ENCODE measurements at places on chromosomes 1 and 21. TPM values are rescaled to one million over a fixed set of nuclear protein-coding genes. Genes with fewer than 3 reads are reported as not detected.

The RGS7 gene
- total RNA-seq = 0.51 TPM

The OR2L3 gene
- total RNA-seq = not detected

The GPR52 gene
- total RNA-seq = 4.7 TPM

The SLC26A9 gene
- total RNA-seq = not detected

The ZNF593OS gene
- not detected for total RNA-seq

The ELAPOR1 gene
- total RNA-seq = 107 TPM

The CHIA gene
- total RNA-seq = not detected

The PM20D1 gene
- total RNA-seq = not detected

The INSRR gene
- 0.06 TPM for total RNA-seq
